ENCODE measurements at places on chromosomes 7 and 10. TPM values are rescaled to one million over a fixed set of nuclear protein-coding genes. Genes with fewer than 3 reads are reported as not detected.

- DNase-seq, result no peak
These were observed 23.6 kb downstream of the PITRM1 start for GRCh38 chr10:3148994-3149393.

AFAP1L2 gene
- 3.9 TPM for total RNA-seq

- DNase-seq, result no peak
These were observed 7.3 kb downstream of the OCM2 start for GRCh38 chr7:97982647-97983046.

ERVW-1 gene
- total RNA-seq, result not detected

AKR1C4 gene
- not detected for total RNA-seq

AOAH gene
- 17.8 TPM for total RNA-seq

- peak; percentile 58 for DNase-seq
These were observed 975.2 kb downstream of the SORCS1 start for GRCh38 chr10:106189292-106189691.

DNA sequence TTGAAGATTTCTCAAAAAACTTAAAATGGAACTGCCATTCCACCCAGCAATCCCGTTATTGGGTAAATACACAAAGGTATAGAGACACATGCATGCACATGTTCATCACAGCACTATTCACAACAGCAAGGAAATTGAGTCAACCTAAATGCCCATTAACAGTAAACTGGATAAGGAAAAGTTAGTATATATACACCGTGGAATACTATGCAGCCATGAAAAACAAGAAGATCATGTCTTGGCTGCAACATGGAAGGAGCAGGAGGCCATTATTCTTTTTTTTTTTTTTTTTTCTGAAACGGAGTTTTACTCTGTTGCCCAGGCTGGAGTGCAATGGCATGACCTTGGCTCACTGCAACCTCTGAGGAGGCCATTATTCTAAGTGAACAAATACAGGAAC, 749.0 kb downstream of the MAGI2 start:
- DNase-seq, result no peak

Data from activated CD4-positive, alpha-beta T cell treated with anti-CD3 and anti-CD28 coated beads, Interleukin-2, amount 10 ng/mL, durations not matched to agents 24 days and 14 days (primary cell).